ENCODE measurements at places on chromosomes 6 and 20.

DNA sequence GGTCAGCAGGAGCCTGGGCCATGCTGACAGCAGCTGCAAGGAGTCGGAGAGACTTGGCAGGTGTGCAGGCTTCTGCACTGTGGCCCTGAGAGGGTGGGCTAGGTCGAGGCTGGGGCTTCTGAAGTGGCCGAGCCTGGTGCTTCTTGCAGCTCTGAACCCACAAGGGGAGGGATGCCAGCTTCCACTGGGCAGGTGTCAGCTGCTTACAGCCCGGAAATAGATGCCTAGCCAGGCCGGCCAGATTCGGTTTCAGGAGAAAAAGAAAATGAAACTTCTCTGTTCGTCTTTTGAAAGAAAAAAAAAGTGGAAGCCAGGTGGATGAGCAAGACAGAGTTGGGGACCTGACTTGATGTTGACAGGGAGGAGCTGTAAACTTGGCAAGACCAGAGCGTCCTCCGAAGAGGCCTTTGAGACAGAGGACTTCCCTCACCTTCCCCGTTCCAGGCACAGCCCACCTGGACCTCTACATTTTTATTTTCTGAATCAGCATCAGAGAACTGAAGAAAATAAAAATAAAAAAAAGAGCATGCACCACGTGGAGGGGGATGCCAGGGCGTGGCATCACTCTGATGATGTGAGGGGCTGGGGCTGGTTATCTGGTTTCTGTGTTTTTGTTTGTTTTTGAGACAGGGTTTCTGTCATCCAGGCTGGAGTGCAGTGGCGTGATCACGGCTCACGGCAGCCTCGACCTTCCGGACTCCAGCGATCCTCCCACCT is at the start of gene ZBP1:
Gene ZBP1, minus strand, starts transcription at position 153 of the 717 bp plus-strand sequence. Its CDS starts 131 bp downstream, at position 22.
- no peak for DNase-seq

- no peak for DNase-seq
These were observed 120.4 kb upstream of the GGTLC1 start for GRCh38 chr20:24109008-24109407.

- no peak for DNase-seq
These were observed 758.3 kb downstream of the HDGFL1 start for GRCh38 chr6:23327621-23328020.

GRCh38 chr6:142300758-142301650 is 803 bp upstream of the ADGRG6 start:
- DNase-seq: no peak

DNA sequence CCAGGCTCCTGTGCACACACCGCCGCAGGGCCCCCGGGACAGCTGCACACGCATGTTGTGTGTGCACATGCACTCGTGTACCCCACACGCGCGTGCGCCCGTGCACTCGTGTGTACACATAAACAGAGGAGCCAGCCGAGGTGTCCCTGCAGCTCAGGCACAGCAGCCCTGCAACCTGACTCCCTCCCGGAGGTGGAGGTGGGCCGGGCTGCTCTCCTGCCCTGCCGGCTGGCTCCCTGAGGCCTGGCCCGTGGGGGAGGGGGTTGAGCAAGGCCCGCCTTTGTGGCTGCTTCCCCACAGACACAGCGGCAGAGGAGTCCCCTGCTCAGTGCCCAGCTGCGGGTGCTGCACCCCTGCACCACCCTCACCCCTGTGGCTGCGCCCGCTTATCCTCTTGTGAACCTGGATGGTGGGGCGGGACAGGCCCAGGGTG is 624 bp downstream of the RBBP8NL start:
- no peak for DNase-seq

- DNase-seq: no peak
These were observed 62.5 kb upstream of the TOP1 start for GRCh38 chr20:40966103-40966502.

GRCh38 chr6:15398633-15399275 is 152.9 kb downstream of the JARID2 start:
- DNase-seq: no peak

DNA sequence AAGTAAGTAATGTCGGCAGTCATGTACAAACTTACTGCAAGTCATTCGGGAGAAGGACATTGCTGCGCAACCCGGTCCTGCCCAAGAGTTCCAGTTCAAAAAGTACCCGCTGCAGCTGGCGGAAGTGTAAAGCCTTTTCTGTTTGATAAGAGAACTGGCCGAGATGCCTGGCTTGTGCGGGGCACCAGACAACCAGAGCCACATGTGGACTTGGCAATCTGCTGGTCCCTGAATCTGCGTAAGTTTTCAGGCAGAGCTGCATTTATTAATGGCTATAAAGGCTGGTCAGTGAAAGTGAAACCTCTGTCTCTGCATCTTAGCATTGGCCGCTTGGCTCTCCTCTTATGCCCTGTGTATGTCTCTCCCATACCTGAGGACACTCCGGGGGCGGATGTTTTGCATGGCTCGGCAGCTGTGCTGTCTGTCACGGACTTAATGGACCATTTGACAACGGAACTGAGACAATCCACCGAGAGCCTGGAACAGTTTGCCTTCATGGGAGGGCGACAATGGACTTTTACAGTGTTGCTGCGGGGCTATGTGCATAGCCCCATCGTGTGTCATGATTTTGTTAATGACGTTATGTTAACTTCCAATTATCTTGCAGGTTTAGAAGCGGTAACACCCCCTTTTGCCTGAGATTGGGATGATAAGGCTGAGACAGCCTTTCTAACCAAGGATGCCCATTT is 19.8 kb upstream of the RGS17 start:
- DNase-seq: no peak

DNA sequence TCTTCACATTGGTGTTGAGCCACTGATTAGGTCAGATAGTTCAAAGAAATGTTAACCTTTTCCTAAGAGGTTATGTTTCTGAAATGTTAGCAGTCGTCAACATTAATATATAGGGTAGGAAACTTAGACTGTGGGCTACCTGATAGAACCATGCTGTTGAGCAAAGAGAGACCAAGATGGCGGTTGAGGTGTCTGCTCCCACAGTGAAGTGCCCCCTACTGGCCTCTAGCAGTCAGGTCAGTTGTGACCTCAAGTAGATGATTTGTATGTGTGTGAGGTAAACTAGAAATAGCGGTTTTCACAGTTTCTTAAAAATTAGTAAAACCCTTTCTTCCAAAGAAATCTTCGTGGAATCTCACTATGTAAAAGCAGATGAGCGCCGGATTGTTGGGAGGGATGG is 40.3 kb downstream of the MTHFD1L start:
- DNase-seq: no peak

DNA sequence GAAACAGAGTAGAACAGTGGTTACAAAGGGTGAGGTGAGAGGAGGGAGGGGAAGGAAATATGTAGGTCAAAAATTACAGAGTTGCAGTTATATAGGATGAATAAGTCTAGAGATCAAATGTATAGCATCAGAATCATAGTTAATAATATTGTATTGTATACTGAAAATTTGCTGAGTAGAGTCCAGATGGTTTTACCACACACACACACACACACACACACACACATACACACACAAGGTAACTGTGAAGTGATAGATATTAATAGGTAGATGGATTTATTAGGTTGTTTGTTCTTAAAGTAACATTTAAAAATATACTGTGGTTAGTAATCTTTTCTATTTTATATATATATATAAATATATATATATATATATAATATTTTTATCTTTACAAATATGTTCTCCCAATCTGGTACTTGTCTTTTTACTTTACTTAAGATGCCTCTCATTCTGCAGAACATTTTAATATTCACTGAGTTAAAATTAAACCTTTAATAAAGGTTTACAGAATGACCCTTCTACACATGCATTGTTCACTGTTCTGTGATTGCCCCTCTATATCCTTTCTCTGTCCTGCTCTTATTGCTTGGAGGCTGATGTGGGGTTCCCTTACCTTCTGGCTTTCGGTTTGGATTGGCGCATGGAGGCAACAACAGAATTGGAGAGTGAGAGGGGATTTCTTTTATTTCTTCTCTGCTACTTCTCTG is 408 bp downstream of the PTCHD4 start:
- DNase-seq: no peak

DNA sequence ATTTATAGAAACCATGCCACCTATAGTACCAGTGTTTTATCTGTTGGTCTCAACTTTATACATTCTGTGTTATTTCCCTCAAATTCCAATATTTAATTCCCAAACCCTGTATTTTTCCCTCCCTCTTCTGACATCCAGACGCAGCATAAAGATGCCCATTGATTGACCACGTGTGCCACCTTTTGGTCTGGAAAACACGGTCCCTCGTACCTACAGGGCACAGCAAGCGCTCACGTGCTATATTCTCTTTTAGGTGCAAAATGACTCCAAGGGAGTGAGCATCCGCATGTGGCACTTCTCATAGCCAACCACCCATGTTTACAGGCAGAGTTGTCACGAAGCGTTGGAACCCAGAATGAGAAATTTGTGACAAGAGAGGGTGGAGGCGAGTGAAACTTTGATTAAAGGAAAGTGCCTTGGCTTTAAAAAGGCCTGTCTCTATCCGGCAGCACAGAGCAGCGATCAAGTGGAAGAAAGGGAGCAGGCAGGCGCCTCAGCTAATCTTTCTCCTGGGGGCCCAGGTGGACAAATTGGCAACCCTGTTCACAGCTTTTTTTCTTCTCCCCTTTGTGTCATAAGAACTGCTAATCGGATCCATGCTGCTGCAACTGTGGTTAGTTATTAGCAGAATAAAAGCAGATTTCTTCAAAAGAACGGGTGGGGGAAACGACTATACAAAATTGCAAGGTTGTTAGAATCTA is 225.9 kb downstream of the TMEM242 start:
- no peak for DNase-seq

- no peak for DNase-seq
These were observed 7.7 kb upstream of the MICB start for GRCh38 chr6:31490115-31490873.

GRCh38 chr20:63744574-63745423 is 5.2 kb downstream of the SLC2A4RG start:
- no peak for DNase-seq

GRCh38 chr6:89921691-89922090 is 27.4 kb downstream of the GJA10 start:
- no peak for DNase-seq

DNA sequence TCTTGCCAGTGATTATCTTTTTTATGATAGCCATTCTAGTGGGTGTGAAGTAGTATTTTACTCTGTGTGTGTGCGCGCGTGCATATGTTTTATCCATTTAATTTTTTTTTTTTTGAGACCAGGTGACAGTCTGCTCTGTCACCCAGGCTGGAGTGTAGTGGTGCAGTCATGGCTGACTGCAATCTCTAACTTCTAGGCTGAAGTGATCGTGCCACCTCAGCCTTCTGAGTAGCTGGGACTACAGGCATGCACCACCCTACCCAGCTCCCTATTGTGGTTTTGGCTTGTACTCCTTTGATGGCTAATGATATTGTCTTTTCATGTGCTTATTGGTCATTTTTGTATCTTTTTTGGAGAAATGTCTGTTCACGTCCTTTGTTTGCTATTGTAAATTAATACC is 33.3 kb downstream of the ITCH start:
- no peak for DNase-seq

DNA sequence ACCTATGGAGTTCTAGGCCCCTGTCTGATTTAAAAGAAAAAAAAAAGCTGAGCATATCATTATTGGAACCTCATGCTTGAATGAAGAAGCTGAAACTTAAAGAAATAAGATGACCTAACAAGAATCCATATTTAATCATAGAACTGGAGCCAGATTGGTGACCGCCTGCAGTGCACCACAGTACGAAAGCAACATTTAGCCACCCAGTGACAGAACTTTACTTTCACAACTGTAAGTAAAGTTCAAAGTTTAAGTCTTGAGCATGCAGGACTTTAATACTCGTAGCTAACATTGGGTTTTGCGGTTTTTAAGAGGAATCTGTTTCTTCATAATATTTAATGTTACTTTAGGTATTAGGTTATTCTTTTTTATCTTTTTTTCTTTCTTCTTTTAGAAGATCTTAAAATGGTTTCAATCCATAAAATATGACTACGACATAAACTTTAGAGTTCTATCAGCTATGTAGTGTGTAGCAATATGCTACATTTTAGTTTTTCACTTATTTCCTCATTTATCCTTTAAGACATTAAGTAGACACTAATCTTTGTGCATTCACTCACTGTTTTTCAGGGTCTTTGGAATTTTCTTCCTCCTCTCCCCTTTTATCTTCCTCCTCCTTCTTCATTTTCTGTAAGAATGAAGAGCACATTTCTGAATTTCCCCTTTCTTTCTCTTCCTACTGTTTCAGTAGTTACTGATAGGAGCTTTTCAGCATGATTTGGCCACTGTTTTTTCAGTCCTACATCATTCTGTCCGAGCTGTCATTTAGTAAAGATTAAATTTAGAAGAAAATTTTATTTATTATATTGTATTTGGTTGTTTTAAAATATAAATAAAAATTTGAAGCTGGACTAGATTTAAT is 514.1 kb downstream of the GRIK2 start:
- DNase-seq: no peak

DNA sequence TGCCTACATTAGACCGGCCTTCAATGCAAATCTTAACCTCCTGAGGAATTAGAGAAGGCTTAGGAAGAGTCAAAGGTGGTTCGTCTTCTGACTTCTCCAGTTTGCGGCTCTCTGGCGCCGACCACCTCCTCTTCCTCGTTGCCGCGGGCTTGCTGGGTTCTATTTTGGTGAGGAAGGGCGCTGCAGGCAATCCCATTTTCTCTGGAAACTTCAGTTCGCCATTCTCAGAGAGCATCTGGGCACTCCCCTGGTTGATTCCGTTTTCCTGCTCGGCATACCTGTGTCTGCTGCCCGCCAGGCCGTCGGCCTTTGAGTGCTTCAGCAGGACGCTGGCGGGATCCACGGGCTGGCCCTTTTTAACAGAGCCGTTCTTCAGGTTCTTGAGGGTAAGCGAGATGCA is 67.9 kb downstream of the GMPR start:
- no peak for DNase-seq
